ENCODE measurements at places on chromosomes 2 and 18.

DNA sequence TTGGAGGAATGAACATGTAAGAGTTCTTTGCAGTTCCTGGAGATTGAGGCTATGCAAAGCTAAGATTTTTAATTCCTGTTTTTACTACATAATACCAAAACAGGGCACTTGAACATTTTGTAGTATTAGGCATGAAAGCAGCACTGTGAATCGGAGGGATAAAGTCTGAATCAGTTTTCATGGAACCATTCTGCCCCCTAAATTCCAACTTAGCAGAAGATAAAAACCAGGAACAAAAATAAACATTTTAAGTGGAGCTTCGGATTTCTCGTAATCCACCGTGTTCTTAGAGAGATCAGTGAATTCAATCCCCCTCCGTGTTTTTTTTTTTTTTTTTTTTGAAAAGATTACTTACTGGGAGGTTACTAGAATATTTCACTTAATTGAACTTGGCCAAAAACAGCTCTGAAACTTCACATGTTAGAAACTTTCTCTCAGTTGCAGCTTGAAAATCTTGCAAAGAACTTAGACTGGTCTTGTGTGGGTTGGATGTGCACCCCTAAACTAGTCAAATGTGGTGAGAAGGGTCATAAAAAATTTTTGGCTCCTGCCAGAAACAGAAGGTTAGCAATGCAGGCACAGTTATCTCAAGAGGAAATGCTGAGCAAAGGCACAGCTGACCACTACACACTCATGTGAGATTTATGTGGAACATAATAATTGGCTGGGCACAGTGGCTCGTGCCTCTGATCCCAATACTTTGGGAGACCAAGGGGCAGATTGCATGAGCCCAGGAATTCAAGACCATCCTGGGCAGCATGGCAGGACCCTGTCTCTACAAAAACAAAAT, 145.4 kb upstream of the RNF152 start:
- DNase-seq, result no peak

DNA sequence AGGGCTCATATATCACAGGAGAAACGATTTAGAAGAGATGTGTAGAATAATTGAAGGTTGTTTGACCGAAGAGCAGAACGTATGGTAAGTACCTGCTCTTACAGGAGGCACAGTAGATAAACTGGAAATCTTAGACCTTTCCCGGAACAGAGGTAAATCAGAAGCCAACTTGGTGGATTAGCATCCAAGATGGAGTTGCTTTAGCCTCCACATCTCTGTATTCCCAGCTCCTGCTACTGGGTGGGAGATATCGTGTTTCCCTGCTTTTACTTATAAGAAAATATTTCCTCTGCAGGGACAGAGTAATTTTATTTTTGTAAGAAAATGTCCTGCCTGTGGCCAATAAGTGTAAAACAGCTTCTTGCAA, 164.5 kb downstream of the SLC39A10 start:
- DNase-seq, result no peak

GRCh38 chr2:145157036-145157675, 637.2 kb upstream of the ZEB2 start:
- DNase-seq, result no peak

DNA sequence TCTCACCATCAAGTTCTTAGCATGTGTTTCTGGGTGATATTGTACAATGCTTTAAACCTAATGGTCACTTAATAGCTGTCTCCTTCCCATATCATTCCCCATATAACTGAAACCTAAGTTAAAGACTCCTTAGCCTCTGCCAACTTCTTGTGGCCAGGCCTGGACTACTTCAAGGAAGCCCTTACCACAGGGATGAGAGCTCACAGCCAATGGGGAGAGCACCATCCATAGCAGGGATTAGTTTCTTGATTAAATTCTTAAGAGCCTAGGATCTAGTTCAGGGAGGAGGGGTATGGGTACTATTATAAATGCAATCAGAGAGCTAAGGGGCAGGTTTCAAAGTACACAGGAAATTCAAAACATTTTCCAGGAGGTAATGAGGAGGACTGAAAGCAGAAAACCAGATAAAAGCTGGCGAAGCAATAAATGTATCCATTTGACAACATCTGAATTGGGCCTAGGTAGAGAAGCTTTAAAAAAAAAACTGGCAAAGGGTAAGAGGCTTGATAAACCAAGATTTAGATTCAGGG, 34.8 kb upstream of the IHH start:
- DNase-seq, result no peak

GRCh38 chr2:44495544-44495943, 133.8 kb downstream of the CAMKMT start:
- no peak for DNase-seq

- DNase-seq, result no peak
These were observed 14.3 kb upstream of the STAM2 start for GRCh38 chr2:152189622-152190495.

DNA sequence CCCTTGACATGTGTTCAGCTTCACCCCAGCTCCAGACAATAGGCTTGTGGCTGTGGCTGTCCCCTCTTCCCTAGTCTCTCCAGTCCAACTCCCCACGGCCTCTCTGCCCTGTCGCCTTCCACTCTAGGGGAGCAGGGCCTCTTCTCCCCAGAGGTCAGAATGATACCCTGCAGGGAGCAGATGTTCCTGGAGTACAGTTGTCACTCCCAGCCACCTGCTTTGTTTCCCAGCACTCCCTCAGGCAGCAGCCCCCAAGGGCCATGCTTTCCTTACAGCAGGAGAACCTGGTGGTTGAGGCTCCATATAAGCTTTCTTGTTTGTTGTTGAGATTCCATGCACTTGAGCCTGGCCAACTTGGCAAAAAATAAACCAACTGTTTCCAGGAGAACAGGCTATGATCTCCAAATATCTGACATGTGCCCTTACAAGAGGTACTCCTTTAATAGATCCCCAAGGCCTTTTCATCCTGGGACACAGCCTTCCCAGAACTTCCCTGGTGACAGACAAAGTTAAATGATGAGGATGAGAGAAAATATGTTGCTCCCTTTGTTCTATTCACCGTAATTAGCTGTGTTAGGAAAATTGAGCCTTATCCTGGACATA, 45.1 kb downstream of the DPYSL5 start:
- no peak for DNase-seq

GRCh38 chr2:165637396-165637795, 156.7 kb downstream of the GALNT3 start:
- no peak for DNase-seq

- DNase-seq, result no peak
These were observed 22.4 kb upstream of the MSGN1 start for GRCh38 chr2:17793803-17794354.

DNA sequence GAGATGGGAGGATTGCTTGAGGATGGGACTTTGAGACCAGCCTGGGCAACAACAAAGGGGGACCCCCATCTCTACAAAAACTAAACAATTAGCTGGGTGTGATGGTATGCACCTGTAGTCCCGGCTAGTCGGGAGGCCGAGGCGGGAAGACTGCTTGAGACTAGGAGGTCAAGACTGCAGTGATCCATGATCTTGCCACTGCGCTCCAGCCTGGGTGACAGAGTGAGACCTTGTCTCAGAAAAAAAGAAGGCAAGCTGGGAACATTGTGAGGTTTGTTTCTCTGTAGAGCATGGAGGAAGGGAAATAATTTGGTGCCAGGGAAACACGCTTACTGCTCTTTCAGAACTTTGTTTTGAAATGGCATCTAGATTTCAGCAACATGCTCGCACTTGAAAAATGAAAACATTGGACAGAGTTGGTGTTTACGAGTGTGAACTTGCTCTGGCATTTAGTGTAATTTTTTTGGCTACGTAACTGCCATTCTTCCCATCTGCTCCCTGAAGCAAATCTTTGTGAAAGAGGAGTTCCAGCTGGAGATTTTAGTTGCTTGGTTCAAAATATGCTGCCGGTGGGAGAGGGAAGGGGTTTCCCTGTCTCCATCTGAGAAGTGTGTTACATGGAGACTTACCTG, 125.6 kb upstream of the DLX2 start:
- DNase-seq, result no peak

DNA sequence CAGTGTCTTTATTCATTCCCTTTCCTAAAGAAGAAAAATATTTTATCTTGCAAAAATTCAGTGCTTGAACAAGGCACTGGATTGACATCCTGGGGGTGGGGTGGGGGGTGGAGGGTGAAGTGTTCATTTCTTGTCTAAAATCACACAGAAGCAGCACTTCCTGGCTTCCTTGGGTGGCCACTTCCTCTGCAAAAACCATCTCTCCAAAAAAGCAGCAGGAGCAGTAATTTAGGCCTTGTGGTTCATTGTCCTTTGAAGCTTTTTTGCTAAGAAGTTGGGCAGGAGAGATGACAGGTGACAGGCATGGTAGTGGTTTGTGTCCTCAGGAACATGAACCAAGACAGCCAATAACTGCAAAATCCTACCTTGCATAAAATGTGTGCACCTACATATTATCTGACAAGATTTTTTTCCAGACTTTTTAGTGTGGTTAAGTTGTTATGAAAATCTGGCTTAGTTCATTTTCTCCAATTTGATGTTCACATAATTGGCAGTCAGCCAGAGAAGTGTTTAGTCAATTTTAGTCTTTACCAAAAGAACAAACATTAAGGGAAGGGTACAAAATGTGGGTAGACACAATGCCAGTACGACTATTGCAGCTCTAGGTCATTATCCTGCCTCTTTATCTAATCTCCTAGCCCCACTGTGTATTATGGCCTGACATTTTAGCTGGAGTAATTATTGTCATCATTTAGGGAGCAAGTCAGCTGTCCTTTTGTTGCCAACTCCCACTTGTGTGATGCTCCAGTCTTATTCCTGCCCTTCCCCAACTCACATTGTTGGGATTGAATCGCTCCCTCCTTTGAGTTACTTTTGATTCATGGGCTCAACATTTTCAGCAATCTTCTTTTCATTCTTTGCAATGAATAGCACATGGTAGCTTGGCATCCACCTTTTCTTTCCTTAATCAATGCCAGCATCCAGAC, 177.2 kb downstream of the MYO3B start:
- no peak for DNase-seq

DNA sequence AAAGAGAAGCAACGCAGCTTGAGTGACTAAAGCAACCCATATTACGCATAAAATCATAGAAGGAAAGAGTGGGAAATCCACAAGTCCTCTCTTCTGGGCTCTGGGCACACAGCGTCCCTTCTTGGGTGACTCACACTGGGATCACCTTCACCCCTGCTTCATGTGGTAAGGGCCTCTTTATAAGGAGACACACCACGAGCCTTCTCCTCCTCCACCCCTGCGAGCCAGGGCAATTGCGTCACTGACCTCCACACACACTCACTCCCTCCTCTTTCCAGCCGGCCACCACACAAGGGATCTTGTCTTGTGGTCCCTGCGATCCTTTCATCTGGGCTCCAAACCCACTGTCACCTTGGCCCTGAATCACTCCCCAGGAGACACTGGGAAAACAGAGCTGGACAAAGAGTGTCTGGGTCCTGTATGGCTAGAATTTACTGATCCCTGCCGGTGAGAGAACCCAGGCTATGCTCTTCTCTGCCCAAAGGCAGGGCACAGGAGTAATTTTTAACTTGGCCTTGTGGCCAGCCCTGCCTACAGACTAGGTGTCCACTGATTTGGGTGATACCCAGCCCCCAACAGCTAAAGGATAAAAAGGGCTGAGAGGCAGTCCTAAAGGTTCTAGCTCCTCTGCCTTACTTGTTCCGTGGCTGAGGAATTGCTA, 35.3 kb downstream of the NHEJ1 start:
- DNase-seq, result no peak

DNA sequence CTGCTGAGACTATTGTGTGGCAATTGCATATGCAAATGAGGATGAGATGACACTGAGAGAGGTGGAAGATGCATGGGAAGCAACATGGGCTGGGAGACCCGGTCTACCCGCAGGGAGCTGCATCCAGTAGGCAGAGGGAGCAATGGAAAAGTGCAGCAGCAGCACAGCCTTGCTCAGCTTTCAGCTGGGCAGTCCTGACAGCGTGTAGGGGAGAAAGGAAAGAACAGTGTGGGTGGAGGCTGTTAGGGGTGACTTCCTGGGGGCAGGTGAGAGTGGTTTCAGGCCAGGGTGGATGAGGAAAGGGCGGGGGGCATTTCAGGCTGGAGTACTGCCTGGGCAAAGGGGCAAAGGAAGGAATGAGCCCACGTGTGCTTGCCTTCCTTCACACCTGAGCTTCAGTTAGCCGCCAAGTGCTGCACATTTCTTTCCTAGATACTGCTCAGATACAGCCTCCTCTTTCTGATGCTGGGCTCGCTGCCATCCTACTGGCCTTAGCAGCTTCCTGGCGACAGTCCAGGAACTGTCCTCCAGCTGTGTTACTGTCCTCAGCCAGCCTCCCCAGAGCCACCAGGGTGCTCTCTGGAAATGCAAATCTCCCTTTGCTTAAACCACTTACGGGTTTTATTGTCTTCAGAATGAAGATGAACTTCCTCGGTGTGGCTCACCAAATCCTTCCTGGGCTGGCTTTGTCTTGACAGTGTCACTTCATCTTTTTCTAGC, 276.3 kb downstream of the TSN start:
- no peak for DNase-seq

GRCh38 chr2:2528846-2529245, 197.8 kb upstream of the MYT1L start:
- DNase-seq, result no peak

DNA sequence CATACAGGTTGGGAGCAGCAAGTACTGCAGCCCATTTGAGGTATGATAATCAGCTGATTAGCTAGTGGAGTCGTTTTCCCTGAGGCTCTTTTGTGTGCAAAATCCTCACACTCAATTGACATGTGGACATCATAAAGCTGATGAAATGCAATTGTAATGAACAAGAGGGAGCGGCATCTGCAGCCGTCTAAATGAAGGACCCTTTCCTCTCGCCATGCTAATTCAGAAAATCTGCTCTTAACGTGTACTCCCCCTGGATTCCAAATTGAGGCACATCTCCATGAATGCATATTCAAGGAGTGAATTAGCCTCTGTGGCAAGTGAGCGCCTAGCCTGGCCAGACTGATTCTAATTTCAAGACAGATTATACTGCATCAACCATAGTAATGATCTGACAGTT, 260.9 kb upstream of the ATP5MC3 start:
- no peak for DNase-seq

DNA sequence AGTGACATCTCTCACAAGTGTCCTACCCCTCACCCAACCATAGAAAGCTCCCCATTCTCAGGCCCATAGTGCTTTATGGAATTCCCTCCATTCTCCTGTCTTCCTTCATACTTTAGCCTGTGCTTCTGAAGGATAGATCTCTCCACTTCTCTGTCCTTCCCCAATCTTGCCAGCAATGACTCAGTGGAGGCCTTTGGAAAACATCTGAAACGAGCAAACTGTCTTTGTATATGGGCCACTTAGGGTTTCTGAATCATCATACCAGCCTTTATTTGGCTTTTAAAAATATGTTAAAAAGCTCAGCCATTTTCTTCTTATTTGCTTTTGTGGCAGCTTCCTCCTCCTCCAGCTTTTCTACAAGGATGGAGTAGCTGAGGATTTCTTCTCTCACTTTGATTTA, 65.6 kb upstream of the ZNF385B start:
- no peak for DNase-seq

GRCh38 chr2:43737097-43737854, 36.6 kb upstream of the DYNC2LI1 start:
- DNase-seq, result no peak

GRCh38 chr2:118838741-118839455, 8.6 kb downstream of the EN1 start:
- DNase-seq, result no peak

DNA sequence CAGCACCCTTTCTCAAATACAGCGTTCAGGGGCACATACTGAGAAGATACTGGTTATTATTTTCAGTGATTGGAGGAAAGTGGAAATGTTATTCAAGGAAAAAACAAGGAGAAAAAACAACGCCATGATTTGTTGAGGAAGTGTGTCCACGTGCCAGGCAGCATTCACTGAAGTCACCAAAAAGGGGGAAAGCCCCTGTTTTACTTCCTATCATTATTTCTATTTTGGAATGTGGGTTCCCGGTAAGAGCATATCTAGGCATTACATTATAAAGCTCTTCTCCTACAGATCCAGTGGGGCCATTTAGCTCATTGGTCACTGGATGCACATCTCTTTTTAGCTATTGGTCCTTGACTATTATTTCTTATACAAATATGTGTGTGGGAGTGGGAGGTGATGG, 518.7 kb downstream of the TXNL1 start:
- DNase-seq, result no peak

Measured in cortex of kidney (tissue), 1 donor.